ENCODE measurements at places on chromosomes 1 and 21.

GRCh38 chr1:201737352-201738060, 91.5 kb upstream of the IPO9 start:
- no peak for ATAC-seq

- ATAC-seq, result no peak
These were observed 241.8 kb upstream of the USP24 start for GRCh38 chr1:55456971-55457370.

GRCh38 chr1:181249186-181249585, 160.7 kb downstream of the IER5 start:
- no peak for ATAC-seq

GRCh38 chr1:1421907-1422464, 910 bp upstream of the ANKRD65 start:
- no peak for ATAC-seq

DNA sequence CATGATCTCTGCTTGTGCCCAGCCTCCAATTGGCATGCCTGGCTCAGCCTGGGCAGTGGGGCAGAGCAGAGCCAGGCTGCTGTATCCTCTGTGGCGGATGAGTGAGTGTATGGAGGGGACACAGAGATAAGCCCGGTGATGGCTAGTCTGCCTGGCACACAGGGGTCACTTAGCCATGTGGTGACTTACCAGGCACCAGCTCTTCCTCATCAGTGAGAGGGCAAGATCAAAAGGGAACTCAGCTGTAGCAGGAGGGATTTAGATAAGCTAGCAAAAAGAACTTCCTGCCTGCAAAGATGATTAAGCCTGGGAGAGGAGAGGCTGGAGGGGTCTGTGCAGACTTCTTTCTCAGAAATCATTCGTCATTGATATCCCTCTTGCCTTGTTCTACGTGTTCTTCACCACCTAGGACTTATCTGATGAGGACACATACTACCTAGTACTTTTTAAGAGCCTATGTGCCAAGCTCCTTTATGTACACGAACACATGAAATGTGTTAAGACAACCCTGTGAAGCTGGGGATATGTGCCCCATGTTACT, 7.9 kb downstream of the KIF21B start:
- ATAC-seq, result no peak

DNA sequence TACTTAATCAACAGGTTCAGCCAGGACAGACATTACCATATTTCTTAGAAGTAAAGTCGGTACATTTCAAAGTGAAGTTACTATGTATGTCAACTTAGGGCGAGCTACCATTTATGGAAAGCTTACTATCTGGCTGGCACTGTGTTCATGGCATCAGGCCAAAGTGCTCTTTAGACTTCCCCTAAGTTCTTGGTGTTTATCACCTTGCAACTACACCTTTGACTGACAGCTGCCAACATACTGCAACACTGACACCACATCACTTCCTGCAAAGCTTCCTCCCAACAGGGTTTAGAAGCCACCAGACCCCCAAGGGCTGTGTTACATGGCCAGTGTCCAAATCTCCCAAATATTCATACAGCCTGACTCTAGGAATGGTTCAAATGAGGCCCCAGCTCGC, 61.0 kb downstream of the TIAM1 start:
- no peak for ATAC-seq

- ATAC-seq, result no peak
These were observed 15.9 kb upstream of the MUTYH start for GRCh38 chr1:45356186-45356585.
